ENCODE measurements at places on chromosomes 6 and 20. TPM values are rescaled to one million over a fixed set of nuclear protein-coding genes. Genes with fewer than 3 reads are reported as not detected.

Gene RIPOR3
- polyA plus RNA-seq = not detected

Gene SERAC1
- polyA plus RNA-seq = 4.9 TPM

Gene SLC26A8
- 0.01 TPM for polyA plus RNA-seq

GRCh38 chr6:112169541-112169940, 82.2 kb downstream of the FAM229B start:
- DNase-seq = no peak

DNA sequence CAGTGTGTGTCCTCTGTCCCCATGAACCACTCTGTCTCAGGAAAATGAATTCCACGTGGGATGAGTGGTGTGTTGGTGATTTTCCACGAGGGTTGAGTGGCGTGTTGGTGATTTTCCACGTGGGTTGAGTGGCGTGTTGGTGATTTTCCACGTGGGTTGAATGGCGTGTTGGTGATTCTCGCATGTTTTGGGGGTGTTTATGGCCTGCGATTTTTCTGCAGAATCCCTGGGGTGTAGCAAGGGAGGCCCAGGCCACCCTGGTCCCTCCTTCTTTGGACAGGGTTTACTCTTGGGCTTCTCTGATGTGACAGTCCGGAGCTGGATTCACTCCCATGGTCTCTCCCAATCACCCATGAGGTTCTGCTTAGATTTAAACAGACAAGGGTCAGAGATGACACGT, 90.6 kb upstream of the FRMD1 start:
- DNase-seq = no peak

- DNase-seq = no peak
Observed at GRCh38 chr6:5102267-5102970, 17.3 kb downstream of the PPP1R3G start.

DNA sequence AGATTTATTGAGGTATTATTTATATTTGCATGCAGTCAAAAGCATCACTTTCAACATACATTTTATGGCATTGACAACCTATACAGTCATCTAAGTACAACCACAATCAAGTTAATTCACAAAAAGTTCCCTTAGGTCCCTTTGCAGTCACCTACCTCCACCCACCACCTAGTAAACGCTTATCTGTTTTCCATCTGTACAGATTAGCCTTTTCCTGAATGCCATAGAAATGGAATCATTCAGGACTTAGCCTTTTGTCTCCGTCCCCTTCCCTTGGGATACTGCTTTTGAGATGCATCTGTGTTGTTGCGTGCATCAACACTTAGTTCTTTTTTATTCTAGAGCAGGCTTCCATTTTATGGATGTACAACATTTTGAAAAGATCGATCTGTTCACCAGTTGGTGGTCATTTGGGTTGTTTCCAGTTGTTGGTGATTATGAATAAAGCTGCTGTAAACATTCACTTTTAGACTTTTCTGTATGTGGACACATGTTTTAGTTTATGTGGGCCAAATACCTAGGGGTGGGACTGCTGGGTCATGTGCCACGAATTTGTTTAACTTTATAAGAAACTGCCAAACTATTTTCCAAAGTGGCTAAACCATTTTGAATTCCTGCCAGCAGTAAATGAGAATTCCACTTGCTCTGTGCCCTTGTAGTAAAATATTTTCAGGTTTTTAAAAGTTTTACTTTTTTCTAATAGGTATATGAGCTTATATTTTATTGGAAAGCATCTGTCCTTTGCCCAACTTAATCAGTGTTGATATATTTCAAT, 17.6 kb upstream of the IFNGR1 start:
- DNase-seq = no peak

DNA sequence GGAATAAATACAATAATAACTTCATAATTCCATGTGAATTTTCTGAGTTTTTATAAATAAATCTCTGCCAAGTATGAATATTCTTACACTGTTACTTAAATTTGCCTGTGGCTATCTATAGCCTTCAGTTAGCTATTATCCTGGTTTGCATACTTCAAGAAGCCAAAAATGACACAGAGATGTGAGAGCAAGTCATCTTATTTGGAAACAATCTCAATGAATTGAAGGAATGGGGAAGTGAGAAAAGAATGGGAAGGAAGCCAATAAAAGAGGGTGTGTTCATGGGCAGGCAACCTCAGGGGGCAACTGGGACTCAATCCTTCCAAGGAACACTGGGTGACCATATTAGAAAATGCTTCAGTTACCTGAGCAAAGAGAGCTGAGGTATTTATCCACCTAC, 9.9 kb downstream of the HAO1 start:
- no peak for DNase-seq

DNA sequence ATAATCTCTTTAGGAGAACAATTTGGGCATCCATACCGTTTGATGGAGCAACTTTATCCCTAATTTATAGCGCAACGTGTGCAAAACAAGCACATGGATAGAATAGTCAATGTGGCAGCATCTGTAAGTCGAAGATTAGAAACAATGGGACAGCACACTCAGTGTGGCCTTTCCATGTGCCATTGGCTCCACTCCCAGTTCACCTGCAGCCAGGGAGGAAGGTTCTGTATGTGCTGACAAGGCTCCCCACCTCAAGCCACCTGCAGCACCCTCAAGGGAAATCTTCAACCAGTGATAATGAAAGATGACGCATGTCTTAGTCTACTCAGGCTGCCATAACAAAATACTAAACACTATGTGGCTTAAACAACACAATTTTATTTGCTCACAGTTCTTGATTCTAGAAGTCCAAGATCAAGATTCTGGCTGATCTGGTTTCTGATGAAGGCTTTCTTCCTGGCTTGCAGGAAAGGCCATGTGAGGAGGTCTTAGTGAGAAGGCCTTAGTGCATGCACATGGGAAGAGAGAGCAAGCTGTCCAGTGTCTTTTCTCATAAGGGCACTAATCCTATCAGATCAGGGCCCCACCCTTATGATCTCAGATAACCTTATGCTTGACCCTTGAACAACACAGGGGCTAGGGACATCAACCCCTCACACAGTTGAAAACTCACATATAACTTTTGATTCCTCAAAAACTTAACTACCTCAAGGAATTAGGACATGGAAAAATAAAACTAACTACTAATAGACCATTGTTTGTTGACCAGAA, 34.9 kb upstream of the SHLD1 start:
- DNase-seq = no peak

- DNase-seq = no peak
Observed at GRCh38 chr6:39765508-39766065, 26.6 kb upstream of the DAAM2 start.

GRCh38 chr6:163327165-163327880, 87.2 kb upstream of the QKI start:
- no peak for DNase-seq

DNA sequence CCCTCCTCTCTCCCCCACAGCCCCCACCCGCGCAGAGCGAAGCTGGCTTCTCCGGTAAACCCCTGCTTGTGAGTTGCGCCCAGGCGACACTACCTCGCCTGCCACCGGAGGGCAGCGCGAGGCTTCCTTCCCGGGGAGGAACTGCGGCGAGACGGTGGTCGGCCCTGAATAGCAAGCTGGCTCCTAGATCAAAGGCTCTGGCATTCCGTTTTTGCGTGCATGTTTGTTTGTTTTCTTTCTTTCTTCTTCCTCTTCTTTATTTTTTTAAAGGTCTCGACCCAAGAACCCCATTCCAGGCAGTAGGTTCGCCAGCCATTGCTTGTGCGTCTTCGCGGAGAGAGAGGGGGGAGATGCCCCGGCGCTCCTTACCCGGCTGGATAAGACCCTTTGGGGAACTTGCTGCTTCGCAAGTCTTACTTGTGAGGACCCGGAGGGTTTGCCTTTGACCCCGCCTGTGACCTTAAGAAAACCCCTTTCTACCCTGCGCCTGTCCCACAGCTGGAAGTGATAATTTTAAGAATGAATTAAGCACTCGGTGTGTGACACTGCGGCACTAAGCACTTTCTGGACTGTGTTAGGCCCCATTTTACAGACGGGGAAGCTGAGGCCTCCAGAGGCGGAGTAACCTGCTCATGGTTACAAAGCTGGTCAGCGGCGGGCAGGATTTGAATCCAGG, 92.7 kb upstream of the SIRPA start:
- peak; percentile 76 for DNase-seq

Gene LTB
- polyA plus RNA-seq = 1.8 TPM

DNA sequence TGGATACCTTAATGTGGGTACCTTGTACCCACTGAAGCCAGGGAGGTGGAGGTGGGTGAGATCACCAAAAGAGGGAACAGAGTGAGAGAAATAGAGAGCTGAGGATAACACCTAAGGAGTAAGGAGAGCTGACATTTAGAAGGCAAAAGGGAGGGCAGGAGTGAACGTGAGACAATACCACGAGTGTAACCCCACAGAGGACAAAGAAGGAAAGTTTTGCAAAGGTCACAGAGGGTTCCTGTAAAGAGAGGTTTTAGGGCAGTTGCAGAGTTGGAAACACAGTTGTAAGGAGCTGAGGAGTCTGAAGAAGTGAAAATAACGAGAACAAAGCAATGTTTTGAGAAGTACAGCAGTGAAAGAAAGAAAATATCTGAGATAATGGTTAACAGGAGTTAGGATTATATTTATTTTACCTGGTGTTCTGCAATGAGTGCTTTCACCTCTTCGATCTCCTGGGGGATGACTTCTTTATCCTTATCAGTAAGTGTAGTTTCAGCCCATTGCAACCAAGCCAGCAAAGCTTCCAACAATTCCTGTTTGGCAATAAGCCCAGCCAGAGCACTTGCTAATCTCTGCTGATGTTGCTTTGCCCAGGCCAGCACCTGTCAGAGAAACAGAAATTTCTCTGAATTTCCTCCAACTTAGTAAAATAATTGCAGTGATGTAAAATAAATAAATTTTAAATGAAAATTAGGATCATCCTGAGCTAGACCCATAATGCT, 166.8 kb downstream of the DST start:
- DNase-seq = peak; percentile 74

GRCh38 chr6:40492187-40492586, 95.0 kb downstream of the LRFN2 start:
- no peak for DNase-seq

Gene B3GAT2
- polyA plus RNA-seq = not detected

DNA sequence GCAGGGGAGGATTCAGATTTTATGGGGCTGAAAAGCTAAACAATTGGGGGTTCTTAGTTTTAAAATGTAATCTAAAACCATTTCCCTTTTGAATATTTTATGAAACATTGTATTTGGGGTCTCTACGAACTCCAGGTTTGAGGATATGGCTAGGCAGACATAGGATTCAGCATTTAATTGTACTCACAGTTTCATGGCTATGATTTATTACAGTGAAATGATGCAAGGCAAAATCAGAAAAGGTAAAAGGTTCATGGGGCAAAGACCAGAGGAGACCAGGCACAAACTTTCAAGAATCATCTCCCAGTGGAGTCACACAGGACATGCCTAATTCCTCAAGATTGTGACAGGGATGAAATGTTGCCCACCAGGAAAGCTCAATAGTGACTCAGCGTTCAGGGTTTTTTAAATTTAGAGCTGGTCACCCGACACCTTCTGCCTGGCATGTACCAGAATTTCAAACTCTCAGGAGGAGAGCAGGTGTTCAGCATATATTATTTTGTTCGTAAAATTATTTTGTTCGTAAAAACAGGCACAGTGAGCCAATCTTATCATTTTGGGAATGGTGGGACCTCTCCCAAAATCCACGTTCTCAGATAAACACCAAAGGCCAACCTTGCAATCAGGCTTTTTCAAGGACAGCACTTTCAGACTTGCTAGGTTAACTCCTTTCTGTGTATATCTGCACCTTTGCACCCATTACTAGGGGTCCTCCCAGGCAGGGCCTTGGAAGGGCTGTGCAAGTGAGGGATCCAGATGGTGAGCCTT, 270.3 kb downstream of the NKAIN2 start:
- DNase-seq = no peak

Gene SIRT5
- polyA plus RNA-seq = 4.7 TPM

Gene NNAT
- polyA plus RNA-seq = 37.7 TPM

Gene AARS2
- 8.3 TPM for polyA plus RNA-seq

- DNase-seq = no peak
Observed at GRCh38 chr6:10193321-10193720, 221.6 kb downstream of the TFAP2A start.

DNA sequence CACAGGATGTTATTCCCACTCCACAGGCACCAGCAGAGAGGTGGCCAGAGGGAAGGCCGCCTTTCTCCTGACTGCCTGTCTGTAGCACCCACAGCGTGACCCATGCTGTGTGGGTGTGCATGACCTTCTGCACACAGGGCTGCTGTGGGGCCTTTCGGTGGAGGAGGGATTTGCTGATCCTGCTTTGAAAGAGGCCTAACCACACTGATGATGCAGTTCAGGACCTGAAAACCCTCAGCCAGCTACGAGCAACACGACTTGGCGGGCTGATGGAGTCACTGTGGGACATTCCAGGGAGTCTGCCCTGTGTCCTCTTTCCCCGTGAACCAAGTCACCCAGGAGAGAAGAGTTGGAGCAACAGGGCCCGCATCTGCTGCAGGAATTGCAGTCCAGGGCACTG, 49.1 kb downstream of the SYTL3 start:
- no peak for DNase-seq

DNA sequence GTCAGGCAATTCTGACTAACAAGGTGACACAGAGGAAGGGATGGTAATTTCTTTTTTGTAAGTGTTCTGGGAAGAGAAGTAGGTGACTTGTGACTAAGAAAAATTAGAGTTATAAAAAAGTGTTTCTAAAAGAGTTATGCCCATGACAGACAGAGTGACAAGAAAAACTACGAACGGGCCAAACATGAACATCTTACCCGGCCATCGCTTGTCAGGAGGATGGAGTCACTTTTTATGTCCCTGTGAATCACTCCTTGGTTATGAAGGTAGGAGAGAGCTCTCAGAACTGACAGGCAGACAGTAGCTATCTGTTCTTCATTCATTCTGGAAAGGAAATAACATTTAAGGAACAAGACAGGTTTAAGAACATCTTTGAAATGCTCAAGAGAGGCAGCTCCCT, 43.0 kb downstream of the LAMP5 start:
- no peak for DNase-seq

- no peak for DNase-seq
Observed at GRCh38 chr20:50153153-50153499, 397 bp downstream of the PEDS1 start.

DNA sequence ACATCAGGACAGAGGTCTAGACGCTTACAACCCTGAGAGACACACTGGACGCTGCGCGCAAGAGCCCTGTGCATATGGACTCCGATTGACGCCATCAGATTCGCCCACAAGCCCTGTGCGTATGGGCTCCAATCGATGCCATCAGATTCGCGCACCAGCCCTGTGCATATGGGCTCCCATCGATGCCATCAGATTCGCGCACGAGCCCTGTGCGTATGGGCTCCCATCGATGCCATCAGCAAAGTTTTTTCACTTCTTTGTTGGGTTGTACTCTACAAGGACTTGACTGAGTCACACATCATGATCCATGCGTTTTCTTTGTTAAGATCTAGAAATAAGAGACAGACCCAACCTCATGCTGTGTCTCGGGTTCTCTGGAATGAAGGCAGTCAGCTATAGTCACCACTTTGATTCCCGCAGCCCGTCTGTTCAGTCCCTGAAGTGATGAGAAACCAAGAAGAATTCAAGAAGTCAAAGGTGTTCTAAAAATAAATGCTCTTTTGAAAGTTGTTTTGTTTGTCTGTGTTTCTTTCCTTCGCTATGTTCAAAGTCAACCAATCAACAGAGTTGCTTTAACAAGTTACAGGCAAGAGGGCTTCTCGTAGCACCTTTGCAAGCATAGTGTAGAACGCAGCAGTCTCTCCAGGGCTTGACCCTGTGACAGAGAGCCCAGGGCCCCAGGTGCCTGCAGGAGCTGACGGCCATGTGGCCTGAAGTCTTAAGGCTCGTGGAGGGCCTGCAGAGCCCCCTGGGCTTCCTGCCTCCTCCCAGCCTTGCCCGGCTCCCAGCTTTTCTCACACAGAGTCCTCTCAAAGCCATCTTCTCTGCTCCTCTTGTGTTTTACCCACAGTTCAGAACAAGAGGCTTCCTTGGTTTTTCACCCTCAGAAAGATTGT, 7.9 kb downstream of the RPS6KA2 start:
- no peak for DNase-seq

- DNase-seq = no peak
Observed at GRCh38 chr20:13068336-13068735, 59.6 kb downstream of the SPTLC3 start.

Gene OGFR
- polyA plus RNA-seq = 30.8 TPM
